ENCODE measurements at places on chromosomes 16 and 17.

- DNase-seq, result no peak
Measured at GRCh38 chr16:4685776-4686496, 7.4 kb upstream of the NUDT16L1 start.

DNA sequence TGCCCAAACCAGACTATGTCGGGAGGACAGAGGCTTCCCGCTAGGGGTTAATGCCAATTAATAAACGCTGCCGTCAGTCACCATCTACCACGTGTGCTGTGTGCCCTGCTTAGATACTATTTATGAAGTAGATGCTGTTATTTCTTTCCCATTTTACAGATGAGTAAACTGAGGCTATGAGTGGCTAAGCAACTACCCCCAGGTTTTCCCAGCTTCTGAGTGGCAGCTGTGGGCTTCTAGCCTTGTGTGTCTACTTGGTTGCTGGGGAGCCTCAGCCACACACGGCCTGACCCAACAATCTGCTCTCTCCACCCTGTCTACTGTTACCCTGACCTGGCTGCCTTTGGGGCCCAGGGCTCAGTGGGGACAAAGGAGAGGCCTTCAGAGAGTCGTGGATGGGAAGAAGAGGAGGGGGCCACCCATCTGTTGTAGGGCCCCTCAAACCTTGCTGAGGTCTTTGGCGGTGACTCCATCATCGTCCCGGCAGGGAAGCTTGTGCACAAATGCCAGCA is 7.1 kb downstream of the GIT1 start:
- no peak for DNase-seq

GRCh38 chr16:84785843-84786581 is 33.8 kb upstream of the CRISPLD2 start:
- peak; percentile 32 for DNase-seq

DNA sequence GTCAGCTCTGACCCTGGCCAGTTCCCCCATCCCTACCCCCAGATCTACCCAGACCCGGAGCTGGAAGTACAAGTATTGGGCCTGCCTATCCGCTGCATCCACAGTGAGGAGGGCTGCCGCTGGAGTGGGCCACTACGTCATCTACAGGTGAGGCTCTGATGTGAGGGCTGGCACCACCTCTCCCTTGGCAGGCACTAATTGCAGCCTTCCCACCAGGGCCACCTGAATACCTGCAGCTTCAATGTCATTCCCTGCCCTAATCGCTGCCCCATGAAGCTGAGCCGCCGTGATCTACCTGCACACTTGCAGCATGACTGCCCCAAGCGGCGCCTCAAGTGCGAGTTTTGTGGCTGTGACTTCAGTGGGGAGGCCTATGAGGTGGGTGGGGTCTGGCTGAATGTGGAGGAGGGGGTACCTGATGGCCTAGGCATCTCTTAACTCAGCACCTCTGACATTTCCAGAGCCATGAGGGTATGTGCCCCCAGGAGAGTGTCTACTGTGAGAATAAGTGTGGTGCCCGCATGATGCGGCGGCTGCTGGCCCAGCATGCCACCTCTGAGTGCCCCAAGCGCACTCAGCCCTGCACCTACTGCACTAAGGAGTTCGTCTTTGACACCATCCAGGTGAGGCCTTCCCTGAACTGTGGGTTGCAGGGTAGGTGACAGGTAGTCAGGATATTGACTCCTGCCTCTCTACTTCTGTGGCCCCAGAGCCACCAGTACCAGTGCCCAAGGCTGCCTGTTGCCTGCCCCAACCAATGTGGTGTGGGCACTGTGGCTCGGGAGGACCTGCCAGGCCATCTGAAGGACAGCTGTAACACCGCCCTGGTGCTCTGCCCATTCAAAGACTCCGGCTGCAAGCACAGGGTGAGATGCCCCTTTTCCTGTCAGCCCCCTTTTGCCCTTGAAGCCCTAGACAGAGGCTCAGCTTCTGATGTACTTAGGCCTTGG is 4.3 kb downstream of the TRAF4 start:
- no peak for DNase-seq

DNA sequence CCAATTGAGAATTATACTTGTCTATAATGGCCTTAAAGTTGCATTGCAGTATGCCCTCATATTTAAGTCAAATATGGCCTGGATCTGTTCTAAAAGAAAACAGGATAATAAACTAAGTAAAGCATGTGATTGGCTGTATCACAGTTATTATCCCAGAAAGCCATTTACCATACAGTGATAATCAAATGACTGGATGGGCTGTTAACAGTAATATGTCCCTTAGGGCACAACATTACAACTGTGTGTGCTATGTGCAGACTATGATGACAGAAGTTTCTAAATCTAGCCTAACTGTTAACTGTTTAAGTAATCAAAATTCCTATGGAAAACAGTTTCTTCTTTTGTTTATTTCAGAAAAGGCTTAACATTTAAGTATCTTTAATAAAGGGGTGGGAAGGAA is 145.7 kb downstream of the STXBP4 start:
- no peak for DNase-seq

DNA sequence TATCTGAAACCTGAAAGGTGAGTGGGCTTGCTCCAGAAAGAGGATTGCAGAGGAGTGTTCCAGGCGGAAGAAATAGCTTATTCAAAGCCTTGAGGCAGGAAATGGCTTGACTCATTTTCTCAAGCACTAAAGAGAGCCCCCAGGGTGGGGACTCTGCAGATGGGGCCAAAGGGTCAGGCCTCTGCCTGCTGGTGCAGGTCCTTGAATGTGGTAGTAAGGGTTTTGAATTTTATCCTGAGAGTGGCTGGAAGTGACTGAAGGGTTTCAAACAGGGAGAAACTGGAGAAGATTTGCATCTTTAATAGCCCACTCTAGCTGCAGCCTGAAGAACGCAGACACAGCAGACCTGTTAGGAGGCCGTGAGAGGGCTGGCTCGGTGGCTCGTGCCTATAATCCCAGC is 144.4 kb downstream of the CCT6B start:
- DNase-seq, result no peak

- DNase-seq, result no peak
Measured at GRCh38 chr16:55655381-55655896, 349 bp upstream of the SLC6A2 start.

DNA sequence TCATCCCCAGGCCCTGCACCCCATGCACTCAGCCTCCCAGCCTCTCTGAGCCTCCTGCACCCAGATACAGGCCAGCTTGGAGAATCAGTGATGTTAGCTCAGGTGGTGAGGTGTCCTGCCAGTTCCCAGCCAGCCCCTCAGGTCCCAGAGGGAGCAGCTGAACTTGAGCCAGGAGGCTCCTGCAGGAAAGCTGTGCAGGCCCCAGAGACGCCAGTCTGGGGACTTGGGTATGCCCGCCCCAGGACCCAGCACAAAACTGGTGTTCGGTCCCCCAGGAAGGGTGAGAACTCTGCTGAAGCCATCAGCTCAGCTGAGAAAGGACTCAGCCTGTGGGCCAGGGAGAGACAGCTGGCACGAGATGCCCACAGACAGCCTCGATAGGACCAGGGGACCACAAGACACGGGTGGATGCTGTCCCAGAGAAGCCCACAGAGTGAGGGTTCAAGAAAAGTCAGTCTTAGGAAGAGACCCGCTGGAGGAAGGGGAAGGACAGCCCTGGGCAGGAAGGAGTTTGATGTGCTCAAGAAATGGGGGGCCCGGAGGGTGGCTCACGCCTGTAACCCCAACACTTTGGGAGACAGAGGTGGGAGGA is 11.0 kb downstream of the ENDOV start:
- no peak for DNase-seq
